ENCODE measurements at places on chromosomes 11 and 22. TPM values are rescaled to one million over a fixed set of nuclear protein-coding genes. Genes with fewer than 3 reads are reported as not detected.

DNA sequence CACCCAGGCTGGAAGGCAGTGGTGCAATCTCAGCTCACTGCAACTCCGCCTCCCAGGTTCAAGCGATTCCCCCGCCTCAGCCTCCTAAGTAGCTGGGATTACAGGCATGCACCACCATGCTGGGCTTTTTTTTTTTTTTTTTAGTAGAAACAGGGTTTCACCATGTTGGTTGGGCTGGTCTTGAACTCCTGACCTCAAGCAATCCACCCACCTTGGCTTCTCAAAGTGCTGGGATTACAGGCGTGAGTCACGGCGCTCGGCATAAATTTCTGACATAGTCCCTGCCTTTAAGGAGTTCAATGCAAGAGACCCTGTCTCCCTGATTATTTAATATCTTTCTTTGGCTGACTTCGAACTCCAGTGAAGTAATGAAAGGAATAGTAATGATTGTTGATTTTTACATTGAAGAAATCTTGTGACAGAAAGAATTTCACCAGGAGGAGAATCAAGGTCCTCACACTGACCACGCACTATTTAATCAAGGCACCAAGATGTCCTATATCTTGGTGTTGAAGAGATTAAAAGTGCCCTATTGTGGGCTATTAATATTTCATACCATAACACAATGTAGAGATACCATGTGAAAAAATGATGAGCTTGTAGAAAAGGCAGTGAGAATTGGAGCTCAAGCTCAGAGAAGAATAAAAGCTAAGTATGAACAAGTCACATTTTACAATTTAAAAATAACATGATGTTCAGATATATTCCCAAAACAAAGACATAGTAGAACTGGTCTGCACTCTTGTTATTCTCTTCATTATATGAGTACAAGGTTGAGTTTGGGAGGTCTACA is 71.6 kb upstream of the BLID start:
- no peak for DNase-seq

DNA sequence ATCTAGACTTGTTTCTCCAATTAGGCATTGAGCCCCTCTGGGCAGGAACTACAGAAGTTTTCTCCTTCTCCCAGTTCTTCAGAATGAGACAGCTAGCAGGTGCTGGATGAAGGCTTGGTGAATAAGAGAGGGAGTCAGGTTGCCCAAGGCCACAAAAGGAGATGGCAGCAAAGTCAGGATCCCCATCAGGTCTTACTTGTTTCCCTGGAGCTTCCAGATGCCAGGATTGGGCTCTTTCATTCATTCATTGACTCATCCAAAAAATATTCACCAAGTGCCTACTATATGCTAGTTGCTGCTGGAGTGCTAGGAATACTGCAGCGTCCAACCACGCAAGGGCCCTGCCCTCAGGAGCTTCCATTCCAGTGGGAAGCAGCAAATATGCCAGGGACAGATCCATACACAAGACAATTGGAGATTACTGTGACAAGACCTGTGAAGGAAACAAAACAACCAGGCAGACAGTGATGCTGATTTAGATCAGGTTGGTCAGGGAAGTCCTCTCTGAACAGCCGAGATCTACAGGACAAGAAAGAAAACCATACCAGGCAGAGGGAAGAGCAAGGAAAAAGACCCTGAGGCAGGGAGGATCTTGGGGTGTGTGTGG is 24.6 kb upstream of the LMO1 start:
- no peak for DNase-seq

DNA sequence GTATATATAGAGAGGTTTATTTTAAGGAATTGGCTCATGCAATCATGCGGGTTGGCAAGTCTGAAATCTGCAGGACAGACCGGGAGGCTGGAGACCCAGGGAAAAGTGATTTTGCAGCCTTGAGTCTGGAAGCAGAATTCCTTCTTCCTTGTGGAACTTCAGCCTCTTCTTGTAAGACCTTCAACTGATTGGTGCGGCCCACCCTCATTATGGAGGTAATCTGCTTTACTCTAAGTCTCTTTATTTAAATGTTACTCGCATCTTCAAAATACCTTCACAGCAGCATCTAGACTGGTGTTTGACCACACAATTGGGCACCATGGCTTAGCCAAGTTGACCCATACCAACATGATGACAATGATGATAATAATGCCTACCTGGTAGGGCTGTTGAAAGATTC is 17.8 kb downstream of the MB start:
- DNase-seq = no peak

- no peak for DNase-seq
Measured at GRCh38 chr11:88680806-88681205, 343.3 kb upstream of the CTSC start.

DNA sequence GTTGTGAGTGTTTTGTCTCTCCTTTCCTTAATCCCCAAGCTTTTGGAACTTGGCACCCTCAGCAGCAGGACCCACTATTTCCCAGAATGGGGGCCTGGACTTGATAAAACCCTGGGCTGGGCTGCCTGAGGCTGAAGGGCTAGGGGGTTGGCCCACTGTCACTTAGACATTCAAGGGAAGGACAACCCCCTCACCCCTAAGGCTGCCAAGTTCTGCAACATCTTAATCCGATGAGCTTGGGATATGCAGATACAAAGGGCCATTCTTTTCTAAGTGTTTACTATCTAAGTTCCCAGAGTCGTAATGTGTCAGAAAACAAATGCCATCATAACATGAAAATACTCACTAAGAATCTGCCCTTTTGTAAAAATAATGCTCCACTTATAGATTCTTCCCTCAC is 42.9 kb downstream of the IRAG1 start:
- DNase-seq = peak; percentile 13

- DNase-seq = no peak
Measured at GRCh38 chr11:36577859-36578258, 10.1 kb downstream of the RAG1 start.

DNA sequence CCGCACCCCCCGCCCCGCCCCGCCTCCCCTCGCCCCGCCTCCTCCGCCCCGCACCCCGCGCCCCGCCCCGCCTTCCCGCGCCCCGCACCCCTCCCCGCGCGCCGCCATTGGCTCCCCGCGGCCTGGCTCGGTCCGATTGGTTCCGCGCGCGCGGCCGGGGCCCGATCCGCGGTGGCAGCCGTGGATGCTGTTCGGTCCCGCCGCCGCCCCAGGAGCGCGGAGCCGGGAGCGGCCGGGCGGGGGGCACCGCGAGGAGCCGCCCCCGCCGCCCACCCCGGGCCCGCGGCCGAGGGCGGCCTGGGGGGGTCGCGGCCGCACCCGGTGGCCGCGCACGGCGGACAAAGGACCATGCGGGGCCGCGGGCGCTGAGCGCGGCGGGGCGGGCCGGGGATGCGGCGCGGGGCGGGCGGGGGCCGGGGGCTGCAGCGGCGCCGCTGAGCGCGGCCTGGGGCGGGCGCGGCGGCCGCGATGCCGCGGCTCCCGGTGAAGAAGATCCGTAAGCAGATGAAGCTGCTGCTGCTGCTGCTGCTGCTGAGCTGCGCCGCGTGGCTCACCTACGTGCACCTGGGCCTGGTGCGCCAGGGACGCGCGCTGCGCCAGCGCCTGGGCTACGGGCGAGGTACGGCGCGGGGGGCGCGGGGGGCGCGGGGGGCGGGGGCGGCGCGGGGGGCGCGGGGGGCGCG is at the start of gene B4GALNT4:
TSS of gene B4GALNT4 (plus strand) at position 164 of the 683 bp plus-strand sequence. CDS start at position 469, 305 bp downstream.
- DNase-seq = no peak

- DNase-seq = peak; percentile 37
Measured at GRCh38 chr22:29380032-29380781, 8.2 kb downstream of the AP1B1 start.

DNA sequence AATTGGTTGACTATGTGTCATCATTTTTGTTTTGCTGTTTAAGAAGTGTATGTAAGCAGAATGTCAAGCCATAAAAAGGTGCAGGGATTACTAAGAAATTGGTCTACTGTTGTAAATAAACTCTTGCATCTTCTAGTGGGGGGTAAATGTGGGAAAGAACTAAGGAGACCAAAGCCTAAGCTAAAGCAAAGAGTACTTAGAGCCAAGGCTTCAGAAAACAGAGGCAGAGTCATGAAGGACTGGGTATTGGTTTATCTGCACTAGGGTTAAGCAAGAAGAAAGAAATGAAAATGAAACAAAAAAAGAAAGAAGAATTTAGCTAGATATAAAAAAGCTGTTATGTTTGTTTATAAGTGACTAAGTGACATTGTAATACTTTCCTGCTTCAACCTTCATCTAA is 628.1 kb downstream of the METTL15 start:
- no peak for DNase-seq

DNA sequence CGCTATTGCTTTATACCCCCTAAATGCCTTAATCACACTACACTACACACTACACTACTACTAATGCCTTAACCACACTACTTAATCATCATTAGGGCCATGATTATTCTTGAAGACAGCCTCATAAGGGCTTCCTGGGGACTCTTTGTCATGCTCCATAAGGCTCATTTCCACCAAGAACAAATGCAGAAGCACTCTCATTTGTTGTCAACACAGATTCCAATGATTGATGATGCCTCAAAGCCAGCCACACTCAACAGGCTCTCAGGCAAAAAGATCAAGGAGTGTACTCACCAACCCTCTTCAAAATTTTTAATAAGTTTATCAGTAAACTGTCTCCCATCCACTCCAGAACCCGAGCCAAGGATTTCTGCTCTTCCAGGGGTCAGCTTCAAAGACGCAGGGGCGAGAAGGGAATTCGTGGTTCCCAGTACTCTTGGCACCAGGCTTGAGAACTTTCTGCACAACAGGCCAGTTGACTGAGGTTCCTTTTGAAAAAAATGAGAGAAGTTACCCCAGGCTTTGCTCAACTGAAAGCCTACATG is 204.7 kb upstream of the GUCY1A2 start:
- DNase-seq = no peak

DNA sequence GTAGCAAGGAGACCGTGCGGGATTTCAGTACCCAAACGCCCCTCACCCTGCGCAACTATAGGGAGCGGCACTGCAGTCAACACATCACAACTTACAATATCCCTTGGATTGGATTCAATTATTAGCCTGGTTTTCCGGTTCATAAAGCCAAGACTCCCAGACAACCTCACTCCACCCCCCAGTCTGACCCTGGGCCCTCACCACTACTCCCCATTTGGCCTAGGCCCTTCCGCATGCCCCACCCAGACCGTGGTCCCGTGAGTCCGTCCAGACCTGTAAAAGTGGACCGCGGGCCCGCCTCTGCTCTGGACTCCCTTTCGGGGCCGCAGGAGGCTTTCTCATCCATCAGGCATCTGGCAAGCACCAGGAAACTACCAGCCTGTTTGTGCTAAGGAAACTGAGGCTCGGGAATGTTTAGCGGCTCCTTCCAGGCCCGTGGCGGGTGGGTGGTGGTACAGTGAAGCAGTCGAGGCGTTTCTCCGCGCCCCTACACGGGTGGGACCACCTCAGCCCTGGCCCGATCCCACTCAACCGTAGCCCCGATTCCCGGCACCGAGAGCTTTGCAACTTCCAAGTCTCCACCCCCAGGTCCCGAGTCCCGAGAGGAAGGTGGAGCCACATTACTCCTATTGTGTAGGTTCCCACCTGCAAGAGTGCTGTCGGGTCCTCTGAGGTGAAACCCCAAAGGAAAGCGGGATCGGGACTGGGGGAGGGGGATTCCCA is 679 bp upstream of the DPP3 start:
- peak; percentile 81 for DNase-seq

DNA sequence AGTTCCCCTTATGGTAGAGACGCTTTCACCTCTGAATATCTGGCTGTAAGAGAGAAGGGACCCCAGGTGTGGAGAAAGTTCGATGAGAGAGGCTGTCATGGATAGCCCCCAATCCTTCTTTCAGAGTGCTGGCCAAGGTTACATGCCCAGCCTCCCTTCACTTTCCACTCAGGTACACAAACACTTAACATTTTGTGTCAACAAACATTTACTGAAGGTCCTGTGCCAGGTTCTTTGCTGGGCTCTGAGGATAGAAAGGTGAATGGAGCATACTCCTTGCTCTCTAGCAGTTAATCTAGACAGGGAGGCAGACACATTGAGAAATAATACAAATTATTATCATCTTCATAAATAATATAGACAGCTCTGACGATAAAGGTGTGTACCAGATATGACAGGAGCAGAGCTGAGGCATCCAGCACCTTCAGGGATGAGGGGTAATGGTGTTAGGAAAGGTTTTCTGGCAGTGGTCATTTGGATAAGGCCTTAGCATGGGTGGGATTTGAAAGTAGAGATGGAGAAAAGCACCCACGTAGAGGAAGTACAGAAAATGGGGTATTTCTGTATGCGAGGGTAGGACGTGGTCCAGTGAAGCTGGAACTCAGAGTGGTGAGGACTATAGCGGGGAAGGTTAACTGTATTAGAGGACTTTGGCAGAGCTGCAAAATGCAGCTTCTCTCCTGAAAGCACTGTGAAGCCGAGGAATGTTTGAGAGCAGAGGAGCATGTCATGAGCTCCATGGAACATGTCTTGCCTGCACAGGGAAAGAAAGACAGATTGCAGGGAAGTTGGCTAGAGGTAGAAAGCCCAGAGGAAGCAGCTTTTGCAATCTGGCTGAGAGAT is 19.6 kb downstream of the PPFIBP2 start:
- no peak for DNase-seq

DNA sequence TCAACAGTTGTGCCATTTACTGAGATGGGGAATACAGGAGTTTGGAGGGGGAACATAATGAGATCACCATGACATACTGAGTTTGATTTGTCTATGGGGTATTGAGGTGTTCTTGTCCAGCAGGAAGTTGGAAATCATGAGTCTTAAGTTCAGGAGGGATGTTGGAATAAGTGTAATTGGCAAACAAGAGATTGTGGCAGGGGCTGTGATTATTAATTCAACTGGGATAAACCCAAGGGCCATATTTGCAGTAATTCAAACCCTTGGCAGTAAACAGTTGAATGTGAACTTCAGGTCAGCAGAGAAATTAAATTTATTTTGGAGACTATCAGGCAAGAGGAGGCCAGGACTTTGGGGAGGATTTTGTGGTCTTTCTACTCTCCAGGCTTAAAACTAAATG is 33.4 kb downstream of the ADM start:
- no peak for DNase-seq

GRCh38 chr11:76854709-76855108 is 6.0 kb upstream of the ACER3 start:
- DNase-seq = no peak

- peak; percentile 65 for DNase-seq
Measured at GRCh38 chr11:123020968-123021367, 39.3 kb upstream of the BSX start.

DNA sequence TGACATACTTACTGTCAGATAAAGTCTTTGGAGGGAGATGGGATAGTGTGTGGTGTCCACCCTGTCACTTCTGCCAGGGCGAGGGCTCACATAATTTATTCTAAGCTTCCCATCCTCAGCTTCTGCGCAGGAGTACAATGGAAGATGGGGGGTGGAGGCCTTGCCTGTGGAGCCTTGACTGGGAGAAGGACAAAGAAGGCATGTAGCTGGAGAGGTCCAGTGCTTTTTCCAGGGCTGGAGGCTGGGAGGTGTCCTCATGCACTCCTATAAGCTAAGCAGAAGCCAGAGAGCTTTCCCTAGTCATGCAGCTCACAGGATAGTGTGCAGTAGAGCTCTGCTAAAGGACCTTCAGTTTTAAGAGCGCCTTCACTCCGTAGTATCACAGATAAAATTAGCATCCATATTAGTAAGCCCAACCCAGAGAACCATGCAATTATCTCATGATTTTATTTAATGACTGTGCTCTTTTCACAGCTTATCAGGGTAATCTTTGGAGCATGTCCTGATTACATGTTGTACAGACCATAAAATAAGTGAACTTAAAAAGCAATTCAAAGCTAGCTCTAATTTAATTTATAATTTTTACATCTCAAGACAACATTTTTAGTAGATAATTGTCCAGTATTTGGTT is 148.3 kb downstream of the TEAD1 start:
- DNase-seq = no peak

Gene TRIM6
- total RNA-seq = 2.4 TPM

Gene GLB1L2
- 4.9 TPM for total RNA-seq

Gene UCP3
- 2.6 TPM for total RNA-seq

Gene MMP11
- total RNA-seq = 1.9 TPM

Gene KCNC1
- not detected for total RNA-seq

Gene PLEKHA7
- 43.6 TPM for total RNA-seq
